ENCODE measurements at places on chromosomes 4 and X.

DNA sequence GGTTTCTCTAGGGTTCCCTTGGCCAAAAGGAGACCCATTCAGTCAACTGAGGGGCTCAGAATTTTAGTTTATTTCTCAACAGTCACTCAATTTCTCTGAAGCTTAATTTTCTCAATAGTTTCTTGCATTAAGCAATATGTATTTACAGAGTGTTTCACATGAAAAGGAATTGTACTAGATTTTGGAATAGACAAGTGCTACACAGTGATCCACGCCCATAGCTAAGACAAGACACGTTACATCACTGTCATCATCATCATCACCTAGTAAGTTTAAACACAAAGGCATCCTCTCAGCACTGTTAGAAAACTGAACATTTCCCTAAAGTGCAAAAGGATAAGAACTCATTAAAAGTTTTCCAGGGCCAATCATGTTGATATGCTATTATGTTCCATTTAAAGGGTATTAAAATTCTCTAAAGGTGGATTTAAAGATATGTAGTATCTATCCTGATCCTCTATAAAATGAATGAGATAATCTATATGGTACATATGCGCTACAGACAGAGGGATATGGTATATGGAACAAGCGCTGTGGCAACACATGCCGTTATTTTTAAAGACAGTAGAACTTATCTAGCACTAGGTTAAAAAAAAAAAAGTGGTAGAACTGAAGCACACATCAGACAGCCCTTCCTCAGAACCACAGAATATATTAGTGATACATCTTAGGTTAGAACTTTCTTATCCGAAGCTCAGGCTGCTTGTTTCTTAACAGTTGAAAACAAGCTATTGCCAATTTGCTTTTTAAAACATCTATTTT lies 12.1 kb downstream of the PPA2 start:
- DNase-seq: no peak

DNA sequence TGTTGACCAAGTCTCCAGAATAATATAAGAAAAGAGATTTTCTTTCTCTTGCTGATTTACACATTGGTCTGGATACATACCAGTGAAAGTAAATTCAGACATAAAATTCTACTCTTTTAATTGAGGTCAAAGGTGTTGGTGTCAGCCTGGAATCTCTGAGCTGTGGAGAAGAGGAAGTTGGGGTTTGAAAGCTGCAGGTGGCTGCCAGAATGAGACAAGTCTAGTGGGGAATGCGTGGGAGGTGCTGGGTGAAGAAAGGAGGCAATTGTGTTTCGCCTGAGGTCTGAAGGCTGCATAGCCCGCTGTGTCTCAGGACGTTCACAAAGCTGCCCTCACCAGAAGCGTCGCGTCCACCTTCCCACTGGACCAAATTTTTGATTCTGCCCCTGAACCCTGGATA lies 31.2 kb downstream of the PHEX start:
- peak; percentile 61 for DNase-seq

GRCh38 chrX:43313035-43313434 lies 343.1 kb upstream of the MAOA start:
- no peak for DNase-seq

DNA sequence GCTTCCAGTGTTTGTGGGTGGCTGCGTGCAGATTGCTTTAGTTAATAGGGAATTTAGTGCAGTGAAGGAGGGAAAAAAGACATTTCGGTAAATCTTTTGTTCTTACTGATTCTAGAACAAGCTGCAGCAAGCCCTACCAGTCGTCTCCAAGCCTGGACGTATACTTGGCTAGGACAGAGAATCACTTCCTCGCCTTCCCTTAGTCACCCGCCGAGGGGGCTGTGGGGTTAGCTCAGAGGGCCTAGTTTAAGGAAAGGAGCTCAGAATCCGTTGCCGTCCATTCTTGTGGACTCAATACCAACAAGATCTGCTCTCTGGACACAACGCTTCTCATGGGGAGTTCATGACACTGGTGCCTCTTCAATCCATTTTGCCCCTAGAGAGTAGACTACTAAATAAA lies 36.3 kb upstream of the FAT1 start:
- DNase-seq: no peak

DNA sequence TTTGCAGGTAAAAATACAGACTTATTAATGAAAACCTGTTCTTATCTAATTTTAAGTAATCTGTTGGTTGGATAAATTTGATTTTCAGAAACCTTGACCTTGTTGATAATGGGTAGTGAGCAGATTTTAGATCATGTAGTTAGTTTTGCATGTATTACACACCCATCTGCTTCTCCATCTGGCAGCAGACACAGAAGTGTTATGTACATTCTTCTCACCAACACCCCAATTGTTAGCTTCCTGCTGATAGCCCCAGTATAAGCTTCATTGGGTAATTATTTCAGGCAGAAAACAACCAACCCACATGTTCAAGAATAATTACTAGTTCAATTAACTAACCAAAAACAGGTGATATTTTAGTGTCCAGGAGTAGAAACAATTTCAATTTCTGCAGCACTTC lies 1740.5 kb upstream of the AGA start:
- no peak for DNase-seq

GRCh38 chrX:114798907-114799306 lies 215.0 kb downstream of the HTR2C start:
- DNase-seq: no peak

Data from activated effector memory CD4-positive, alpha-beta T cell treated with anti-CD3 and anti-CD28 coated beads, Interleukin-2, amount 50 U/mL, for 16 hours (primary cell).